Stimulated activated CD8-positive, alpha-beta memory T cell treated with anti-CD3 and anti-CD28 coated beads, Interleukin-15, amount 100 ng/mL, for 1 hour (primary cell): ENCODE measurements at places on chromosomes 7 and 10.

DNA sequence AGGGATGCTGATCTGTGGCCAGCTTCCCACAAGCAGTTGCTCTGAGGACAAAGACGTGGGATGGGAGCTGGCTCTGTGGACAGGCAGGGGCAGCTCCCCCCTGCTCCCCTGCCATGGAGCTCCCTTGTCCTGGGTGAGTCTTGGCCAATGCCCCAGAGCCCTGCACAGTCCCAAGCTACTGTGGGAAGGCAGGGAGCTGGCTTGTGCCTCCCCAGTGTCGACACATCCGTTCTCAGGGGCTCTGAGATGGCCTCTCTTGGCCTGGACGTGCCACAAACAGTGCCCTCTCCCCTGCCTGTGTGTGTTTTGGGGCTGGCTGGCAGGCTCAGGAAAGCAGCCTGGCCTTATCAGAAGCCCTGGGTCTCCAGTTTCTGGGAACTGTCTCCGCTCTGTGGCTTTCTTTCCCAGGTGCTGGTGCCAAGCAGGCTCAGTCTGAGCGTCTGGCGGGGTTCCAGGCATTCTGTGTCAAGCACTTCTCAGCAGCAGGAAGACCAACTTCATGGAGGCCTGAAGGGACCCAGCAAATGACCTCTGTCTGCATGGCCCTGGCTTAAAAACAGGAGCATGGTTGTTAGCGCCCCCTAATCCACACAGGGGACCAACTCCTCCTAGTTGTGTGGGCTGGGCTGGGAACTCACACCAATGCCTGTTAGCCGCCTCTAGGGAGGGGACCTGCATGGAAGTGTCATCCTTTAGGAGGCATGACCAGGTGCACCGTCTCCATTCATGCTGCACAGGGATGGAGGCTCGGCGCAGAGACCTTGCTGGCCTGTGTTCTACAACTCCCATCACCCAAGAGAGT lies 375.2 kb downstream of the RPS24 start:
- no peak for DNase-seq

DNA sequence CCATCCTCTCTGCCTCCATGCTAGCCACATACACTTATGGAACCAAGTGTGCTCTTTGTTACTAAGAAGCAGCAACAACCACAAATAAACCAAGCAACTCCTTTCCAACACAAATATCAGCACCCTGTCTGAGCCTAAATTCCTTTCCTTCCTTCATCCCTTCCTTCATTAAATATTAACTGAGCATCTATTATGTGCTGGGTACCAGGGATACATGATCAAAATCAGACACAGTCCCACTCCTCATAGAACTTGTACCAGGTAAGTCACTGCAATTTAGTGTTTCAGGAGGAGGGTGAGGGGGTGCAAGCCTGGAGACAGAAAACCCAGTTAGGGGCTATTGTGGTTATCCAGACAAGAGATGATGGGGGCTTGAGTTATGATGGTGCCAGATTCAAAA lies 10.8 kb downstream of the CREB5 start:
- DNase-seq: no peak

DNA sequence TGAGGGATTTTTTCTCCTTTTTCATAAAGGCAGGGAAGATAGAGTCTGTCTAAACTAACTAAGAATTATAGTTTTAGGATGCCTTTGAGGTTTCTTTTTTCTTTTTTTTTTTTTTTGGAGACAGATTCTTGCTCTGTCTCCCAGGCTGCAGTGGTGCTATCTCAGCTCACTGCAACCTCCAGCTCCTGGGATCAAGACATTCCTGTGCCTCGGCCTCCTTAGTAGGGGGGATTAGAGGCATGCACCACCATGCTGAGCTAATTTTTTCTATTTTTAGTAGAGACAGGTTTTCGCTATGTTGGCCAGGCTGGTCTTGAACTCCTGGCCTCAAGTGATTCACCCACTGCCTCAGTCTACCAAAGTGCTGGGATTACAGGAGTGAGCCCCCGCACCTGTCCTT lies 239.7 kb downstream of the KCND2 start:
- no peak for DNase-seq

DNA sequence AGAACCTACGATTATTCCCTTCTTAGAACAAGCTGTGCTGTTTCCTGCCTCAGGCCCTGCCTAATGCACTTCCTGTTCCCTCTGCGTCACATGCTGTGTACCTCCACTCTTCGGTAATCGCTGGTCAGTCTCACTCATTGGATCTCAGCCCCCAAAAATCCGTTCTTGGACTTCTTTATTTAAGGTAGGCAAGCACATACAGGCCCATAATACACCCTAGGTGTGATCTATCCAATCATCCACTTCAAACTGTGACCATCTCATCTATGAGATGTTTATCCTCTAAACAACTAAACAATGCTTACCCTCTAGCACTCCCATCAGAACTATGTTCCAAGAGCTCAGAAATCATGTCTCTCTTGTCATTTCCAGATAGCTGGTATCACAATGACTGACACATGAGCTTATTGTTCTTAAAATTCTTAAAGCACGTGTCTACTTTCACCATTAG lies 83.9 kb downstream of the CADPS2 start:
- no peak for DNase-seq
